Stimulated activated CD8-positive, alpha-beta memory T cell treated with anti-CD3 and anti-CD28 coated beads, Interleukin-15, amount 100 ng/mL, for 4 hours (primary cell): ENCODE measurements at places on chromosomes 7 and 10.

- DNase-seq, result no peak
These were observed 271.2 kb downstream of the MAGI2 start for GRCh38 chr7:79182283-79182682.

GRCh38 chr7:30510124-30511075 is 5.8 kb upstream of the GGCT start:
- no peak for DNase-seq

DNA sequence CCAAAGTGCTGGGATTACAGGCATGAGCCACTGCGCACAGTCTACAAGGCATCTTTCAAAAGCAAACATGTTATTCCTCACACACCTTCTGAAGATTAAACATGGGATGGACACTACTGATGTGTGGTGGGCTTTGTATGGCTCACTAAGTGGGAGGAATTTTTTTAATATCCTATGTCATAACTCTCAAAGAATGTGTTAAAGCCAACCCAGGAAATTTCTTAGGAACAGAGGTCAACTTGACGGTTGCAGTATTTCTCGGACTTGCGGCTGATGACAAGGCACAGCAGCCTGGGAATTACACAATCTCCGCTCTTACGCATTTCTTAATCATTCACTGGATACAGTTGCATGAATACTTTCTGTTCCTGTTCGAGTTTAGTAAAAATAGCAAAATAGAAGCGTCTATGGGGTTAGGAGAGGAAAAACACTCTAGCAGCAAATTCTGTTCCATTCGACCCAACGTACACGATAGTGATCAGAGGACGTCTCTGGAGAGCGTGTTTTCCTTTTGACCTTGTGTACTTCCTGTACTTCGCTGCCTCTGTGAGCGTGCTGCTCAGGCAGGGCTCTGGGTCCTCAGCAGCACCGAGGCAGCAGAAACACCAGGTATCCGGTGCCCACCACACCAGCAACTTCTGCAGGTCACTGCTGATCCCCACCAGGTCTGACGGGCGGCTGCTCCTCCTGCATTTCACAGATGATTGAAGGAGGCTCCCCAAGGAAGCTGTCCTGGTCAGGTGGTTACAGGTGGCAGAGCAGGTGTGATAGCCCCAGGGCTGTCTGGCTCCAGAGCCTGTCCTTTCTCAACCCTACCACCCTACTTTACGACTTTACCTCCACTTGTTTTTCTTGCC is 26.4 kb upstream of the SRGN start:
- no peak for DNase-seq

DNA sequence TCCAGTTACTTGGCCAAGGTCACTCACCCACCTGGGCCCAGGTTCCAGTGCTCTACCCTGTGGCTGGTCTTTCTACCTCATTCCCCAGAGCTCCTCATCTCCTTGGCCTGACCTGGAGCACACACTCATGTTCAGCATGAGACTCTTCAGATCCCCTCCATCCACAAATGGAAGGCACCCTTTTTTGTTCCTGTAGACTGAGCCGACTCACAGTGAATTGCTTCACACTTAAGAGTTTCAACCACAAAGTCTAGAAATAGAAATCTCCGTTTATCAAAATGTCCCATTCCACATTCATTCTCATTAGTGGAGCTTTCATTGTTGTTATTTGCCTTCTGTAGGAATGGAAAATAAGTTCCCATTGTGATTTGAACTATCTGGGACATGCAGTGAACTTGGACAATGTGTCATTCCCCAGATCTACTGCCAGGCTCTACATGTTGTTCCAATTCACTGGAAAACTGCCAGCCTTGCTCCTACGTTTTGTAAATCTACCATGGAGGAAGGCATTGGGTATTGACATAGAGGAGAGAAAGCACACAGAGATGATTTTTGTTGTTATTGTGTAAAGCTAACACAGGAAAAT is 125.3 kb upstream of the CELF2 start:
- no peak for DNase-seq

GRCh38 chr10:122346326-122346950 is 28.1 kb upstream of the PLEKHA1 start:
- DNase-seq, result no peak

DNA sequence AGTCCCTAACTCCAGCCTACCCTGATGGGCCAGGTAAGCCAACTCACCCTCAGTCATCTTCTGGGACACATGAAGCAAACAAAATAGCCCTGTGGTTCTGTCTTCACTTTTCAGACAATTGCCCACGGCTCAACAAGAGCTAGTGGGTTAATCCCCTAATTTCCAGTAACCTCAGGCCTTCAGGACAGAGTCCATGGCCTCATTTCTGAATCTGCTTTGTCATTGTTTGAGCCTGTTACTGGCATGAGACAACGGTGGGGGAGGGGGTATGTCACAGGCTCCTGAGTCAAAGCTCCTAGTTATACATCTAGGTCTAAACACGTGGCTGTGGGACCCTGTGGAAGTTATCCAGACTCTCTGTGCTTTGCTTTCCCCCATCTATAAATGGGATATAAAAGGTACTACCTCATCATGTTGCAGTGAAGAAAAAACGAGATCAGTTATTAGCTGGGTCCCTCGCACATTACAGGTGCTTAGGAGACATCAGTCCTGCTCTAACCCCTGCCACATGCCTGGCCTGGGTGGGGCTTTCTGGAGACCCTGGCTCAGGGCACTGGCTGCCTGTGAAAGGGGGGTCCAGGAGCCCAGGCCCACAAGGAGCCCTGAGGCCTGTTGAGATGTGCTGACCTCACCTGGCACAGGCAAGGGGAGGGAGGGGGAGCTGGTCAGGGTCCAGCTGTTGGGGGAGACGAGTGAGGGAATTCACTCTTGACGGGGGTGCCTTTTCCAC is 16.5 kb downstream of the MAT1A start:
- no peak for DNase-seq

- DNase-seq, result no peak
These were observed 30.0 kb upstream of the SEM1 start for GRCh38 chr7:96739609-96740008.

- DNase-seq, result no peak
These were observed 6.1 kb downstream of the ZNF789 start for GRCh38 chr7:99478464-99479440.

DNA sequence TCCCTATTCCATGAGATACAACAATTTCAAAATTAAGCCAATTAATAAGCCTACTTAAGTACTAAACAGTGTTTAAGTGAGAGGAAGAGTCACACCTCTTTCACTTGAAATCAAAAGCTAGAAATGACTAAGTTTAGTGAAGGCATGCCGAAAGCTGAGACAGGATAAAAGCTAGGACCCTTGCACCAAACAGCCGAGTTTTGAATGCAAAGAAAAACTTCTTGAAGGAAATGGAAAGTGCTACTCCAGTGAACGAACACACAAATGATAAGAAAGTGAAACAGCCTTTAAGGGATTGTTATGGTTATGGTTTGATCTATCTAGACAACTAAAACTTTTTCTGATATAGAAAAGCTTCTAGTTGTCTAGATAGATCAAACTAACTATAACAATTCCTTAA is 135.4 kb upstream of the KMT2E start:
- no peak for DNase-seq

- DNase-seq, result no peak
These were observed 821.4 kb downstream of the CCSER2 start for GRCh38 chr10:85149766-85150165.
